Stimulated activated CD8-positive, alpha-beta memory T cell treated with anti-CD3 and anti-CD28 coated beads, Interleukin-2, amount 100 ng/mL, for 48 hours (primary cell): ENCODE measurements at places on chromosomes 6 and 20.

DNA sequence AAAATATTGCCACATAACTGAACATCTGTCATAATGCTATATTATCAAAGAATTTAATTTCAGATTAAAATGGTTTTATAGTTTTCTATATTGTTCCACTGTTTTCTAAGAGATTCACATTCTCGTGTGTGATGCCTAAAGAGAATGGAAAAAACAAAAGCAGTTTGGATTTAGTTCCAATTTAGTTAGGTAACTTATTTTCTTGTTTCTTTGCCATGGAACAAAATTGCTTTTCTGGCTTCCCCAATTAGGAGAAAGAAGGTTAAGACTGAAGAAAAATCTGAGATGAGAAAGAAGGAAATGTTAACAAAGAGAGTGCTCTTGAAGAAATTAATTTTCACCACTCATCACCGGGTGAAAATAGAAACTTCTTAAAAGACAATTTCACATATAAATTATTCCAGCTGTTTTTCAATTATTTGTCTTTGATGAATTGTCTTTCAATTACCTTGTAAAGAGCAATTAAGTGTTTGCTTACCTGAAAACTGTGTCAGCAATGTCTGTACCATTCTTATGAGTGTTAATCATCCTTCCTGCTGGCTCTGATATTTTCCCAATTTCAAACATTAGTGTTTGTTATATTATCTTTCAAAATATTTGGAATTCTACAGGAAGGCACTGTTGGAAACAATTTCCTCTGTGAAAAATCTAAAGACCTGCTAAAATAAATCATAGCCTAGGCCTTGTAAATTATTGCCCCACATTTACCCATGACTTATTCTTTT, 19.5 kb downstream of the PHACTR2 start:
- DNase-seq, result no peak

DNA sequence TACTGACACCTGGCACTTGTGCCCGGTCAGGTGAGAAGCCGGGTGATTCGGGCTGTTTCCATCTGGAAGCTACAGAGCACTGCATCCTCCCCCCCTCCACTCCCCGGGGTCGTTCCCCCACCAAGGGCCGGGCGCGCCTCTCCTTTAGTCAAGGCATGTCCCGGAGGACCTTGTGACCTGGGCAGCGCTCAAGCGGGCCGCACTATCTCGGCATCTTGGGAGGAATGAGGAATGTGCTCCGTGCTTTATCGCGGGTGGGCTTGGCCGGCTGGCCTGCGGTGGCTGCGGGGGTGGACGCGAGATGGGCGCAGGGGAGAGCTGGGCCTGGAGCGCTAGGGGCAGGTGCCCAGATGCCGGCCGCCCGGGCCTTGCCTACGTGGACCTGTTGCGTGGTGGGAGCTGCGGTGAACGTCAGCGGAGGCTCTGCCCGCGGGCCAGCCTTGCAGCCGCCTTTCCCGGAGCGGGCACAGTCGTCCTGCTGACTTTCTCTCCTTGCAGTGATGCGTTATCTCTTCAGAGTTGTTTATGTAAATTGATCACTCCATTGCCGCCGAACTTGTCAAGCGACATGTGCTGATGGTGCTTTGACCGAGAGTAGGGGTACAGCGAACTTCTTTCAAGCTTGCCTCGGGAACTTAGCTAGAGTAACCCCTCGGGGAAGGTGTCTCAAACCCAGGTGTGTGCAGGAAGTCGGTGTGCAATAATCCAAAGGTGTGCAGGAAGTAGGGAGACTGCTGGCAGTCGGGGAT, 1.1 kb downstream of the LRRC1 start:
- no peak for DNase-seq

DNA sequence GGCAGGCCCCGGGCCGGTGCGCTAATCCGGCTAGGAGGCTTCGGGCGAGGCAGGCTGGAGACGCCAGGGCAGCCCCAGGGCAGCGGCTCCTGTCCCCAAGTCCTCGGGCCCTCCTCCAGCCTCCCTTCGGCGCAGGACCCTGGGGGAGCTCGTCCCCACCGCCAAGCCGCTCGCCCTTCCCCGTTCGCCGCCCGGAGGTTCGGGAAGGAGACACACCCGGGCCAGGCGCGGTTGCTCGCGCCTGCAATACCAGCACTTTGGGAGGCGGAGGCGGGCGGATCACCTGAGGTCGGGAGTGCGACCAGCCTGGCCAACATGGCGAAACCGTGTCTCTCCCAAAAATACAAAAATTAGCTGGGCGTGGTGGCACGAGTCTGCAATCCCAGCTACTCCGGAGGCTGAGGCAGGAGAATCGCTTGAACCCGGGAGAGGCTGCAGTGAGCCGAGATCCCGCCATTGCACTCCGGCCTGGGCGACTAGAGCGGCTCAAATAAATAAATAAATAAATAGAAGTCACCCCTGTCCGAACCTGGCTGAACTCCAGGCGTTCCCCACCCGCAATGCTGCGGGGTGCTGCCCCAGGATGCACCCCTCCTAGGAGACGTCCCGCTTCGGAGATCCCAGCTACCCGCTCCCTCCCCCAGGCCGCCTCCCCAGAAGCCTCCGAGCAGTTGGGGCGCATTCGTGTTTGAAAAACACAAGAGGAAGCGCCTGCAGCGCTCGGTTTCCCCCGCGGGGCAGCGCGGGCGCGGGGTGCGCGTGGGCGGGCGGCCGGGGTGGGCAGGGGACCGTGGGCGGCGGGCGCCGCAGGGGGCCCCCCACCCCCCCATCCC, 27.5 kb downstream of the SERPINB9 start:
- no peak for DNase-seq

DNA sequence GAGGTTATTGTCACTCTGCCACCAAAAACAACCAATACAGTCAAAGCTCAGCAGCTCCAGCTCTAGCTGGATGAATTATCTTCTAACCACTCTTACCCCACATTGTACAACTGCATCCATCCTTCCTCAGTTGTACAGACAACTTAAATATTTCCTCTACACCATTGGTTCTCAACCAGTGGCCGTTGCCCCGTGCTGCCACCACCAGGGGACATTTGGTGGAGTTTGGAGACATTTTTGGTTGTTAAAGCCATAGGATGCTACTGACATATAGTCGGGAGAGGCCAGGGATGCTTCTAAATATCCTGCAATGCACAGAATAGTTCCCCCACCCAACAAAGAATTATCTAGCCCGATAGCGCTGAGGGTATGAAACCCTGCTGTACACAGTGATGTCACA, 59.3 kb downstream of the SHLD1 start:
- DNase-seq, result no peak

DNA sequence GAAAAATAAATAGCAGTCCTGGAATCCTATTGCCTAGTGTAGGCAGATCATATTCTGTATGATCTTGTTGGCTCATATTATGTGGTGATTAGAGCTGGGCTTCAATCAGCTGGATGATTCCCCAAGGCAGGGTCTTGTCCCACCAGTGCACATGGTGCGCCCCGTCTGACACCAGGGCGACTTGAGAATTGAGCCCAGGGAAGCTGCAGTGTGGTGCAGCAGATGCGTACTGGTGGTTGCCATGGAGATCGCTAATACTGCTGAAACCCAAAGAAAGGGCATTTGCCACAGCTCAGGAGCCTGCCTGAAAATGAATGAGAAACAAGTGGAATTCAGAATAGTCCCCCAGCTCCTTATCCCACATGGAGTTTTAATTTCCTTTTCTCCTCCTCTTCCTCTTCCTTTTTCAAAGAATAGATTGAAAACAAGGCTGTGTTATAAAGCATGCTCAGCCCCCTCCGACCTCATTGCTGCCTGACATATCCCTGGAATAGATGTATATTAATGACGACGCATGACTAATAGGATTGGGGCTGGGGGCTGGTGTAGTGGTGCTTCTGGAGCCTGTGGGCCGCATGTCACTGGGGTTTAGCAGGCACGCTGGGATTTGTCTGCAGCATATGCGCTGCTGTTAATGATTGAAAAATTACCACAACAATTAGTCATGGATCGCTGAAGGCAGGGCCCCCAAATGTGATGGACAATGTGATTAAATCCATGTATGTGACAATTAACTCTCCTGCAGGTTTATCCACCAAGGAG, 210.5 kb downstream of the FARS2 start:
- no peak for DNase-seq

GRCh38 chr6:166553563-166554271, 32.8 kb downstream of the RAMACL start:
- DNase-seq, result no peak

DNA sequence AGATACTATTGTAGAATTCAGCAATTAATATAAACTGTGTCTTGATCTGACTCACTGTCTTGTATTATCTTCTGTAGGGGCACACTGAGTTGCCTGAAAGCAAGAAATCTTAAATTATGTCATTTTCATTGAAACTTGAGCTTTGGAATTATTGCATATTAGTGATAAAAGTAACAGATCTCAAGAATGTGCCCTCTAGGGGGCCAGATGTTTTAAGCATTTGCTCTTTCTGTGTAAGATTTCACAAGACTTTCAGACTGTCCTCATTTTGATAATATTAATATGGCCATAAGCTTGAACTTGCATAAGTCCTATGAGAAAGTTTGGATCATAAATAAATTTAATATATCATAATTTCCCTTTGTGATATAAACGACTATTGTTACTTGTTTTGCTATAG, 55.5 kb upstream of the MYO6 start:
- no peak for DNase-seq

GRCh38 chr6:94349227-94349626, 929.9 kb upstream of the EPHA7 start:
- no peak for DNase-seq

DNA sequence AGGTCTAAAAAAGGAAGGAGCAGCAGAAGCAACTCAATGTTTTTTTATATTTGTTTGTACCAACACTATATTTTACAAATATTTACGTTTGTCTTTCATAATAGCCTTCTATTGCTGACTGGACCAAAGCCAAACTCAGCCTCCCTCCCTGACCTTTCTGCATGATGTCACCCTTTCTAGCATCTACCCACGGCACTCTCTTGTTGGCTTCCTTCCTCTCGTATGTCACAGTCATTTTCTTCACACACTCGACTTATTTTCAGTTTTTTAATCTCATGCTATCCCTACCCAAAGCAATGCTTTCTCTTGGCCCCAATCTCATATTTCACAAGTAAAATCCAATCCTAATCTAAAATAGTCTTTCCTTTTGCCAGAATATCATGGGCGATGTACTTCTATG, 16.3 kb upstream of the FAM8A1 start:
- no peak for DNase-seq

DNA sequence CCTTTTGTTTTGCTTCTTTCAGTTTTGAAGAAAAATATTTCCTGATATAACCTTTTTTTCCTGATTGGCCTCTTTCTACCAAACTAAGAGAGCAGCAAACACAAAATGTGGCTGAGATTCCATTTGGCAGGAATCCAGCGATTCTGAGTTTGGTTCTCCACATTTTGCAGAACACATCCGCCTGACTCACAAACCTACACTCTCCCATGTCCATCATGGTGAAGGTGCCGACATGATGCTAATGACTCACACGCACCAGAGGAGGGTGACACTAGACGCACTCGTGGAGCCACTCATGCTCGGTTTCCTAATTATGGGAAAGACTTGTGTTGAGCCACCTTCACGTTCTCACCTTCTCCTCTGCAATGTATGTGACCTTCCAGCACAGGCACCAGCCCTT, 45.9 kb upstream of the DUSP22 start:
- no peak for DNase-seq

- DNase-seq, result no peak
Observed at GRCh38 chr6:80508885-80509630, 402.6 kb downstream of the BCKDHB start.

DNA sequence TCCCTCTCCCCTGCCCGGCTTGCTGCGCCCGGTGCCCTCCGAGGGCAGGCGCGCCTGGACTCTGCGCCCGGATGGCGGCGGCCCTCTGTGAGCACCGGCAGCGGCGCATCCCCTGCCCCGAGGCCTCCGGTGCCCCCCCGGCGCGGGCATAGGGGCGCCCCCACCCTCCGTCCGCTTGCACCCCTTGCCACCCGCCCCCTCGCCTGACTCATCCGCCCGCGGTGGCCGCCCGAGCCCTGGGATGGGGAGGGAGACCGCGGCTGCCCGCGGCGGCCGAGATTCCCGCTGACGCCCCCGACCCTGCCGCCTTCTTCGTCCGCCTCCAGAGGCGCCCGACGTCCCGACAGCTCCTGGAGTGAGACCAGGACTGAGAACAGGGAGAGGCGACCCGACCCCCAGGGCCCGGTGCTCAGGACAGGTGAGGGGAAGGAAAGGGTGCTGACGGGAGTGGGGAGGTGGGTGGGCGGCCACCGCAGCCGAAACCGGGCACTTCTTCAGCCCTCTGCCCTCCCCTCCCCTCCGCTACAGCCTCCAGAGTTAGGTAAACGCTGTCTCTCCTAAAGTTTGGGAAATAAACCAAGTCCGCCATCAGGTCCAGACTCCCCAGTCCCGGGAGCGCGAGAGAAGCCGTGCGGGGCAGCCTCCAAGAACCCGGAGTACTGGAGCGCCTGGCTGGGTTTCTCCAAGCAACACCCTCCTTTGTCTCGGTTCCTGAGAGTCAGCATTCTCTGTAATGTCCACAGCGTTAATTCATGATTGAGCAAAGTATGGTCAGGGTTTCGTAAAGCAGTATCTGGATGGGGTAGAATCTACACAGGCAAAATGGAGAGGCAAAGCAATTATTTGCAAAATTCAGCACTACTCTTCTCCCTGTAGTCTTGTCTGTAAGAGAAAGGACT, 539 bp downstream of the TMEM200A start:
- DNase-seq, result no peak

GRCh38 chr6:32685603-32686002, 19.1 kb upstream of the HLA-DQB1 start:
- DNase-seq, result no peak

GRCh38 chr6:160750276-160750689, 48.2 kb downstream of the PLG start:
- no peak for DNase-seq

GRCh38 chr20:2331901-2332565, 36.2 kb downstream of the TGM3 start:
- no peak for DNase-seq

DNA sequence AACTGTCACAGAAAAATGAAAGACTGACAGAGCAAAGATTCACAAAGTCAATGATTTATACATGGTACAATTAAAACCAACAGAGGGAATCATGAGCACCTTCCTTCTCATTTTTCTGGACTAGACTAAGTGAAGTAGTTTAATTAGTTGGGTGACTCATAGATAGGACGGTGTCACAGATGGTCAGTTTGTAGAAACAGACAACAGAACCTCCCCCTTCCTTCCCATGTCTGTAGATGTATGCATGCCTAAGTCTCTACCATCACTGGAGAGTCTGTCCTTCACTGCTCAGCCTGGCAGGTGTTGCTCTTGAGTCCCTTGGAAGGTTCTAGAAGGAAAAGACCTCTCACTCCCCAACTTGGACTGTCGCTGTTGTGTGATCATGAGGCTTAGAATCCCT, 75.4 kb upstream of the EEF1E1 start:
- DNase-seq, result no peak

DNA sequence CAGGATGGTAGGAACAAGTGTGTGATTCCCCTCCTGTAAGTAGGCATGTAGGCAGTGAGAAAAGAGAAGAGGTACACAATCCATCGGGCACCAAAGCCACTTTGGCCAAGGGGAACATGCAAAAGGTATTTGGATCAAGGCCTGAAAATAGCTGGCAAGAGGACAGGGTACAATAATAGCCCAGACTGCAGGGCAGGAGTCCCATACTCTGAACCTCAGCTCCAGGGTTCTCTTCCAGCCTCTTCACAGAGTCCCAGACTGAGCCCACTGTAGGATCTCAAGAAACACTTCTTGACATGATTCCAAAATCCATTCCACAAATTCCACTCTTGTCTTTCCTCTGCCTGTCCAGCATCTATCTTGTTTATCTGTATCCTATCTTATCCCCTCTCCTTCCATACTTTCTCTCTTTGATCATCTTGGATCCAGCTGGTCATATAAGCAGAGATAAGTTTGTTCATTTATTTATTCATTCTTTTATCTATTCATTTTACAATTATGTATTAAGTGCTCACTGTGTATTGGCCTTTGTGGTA, 19.7 kb downstream of the ACSS2 start:
- DNase-seq, result no peak

GRCh38 chr6:110622912-110623578, 146.6 kb upstream of the SLC22A16 start:
- DNase-seq, result no peak
